ENCODE measurements at places on chromosomes 1 and 21.
A peak's percentile ranks its signal among the peaks of the same experiment; 100 is the strongest.

- no peak for DNase-seq
Observed at GRCh38 chr1:179092896-179093461, 11.1 kb downstream of the TOR3A start.

DNA sequence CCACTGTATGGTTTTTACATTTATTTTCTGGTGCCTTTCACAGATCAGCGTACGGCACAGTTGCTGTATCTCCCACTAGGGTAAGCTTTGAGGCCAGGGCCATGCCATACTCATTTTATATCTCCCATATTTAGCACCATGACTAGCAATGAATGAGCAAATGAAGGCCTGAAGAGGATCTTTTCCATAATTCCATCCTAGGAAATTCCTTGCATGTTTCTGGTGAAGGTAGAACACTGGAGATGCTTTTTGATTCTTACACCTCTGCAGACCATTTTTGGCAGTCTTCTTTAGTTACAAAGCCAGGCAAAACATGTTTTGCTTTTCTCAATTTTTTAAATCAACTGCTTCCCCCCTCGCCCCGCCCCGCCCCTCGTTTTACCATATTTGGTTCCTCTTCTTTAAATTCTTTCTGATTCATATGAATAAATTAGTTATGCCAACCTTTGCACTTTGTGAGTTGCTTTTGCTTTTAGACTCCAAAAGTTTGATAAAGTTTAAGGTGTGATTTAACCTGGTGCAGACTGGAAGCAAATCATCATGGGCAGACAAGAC is 78.9 kb upstream of the AK4 start:
- peak; percentile 13 for DNase-seq

GRCh38 chr1:223747838-223748335 is 35.5 kb downstream of the CAPN2 start:
- DNase-seq, result no peak

DNA sequence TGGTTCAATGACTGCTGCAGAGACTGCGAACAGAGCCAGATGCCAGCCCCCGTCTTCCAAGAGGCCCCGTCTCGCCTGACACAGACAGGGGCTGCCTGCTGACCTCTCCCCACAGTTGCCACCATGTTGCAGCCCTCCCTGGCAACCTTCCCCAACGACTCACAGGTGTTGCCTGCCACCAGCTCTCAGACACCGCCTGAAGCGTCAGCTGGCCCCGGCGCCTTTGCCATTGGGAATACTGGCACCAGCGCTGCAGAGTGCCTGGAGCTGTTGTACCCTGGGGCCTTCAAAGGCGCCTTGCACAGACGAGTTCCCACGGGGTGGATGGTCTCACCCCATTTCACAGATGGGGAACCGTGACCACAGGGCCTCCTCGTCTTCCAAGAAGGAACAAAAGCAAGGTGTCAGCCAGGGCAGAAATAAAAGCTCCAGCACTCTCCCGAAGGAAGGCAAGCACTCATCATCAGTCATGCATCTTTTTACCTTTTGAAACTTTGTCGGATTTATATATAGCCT is 167.0 kb downstream of the ADSS2 start:
- DNase-seq, result no peak

DNA sequence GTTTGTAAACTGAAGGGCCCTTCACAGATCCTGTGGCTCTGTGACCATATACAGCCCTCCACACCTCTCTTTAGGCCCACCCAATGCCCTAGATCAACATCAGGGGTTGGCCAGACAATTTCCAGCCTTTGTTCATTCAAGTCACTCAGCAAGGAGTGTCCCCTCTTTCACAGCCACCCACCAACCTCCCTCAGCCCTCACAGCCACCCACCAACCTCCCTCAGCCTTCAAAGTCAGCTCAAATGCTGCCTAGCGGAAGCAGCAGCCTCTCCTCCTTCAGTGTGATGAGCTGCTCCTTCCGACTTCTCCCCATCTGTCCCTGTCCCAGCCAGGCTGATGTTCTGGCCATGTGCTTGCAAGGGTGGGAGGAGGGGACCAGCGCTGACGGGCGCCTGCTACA is 71.4 kb downstream of the DMRTB1 start:
- no peak for DNase-seq

DNA sequence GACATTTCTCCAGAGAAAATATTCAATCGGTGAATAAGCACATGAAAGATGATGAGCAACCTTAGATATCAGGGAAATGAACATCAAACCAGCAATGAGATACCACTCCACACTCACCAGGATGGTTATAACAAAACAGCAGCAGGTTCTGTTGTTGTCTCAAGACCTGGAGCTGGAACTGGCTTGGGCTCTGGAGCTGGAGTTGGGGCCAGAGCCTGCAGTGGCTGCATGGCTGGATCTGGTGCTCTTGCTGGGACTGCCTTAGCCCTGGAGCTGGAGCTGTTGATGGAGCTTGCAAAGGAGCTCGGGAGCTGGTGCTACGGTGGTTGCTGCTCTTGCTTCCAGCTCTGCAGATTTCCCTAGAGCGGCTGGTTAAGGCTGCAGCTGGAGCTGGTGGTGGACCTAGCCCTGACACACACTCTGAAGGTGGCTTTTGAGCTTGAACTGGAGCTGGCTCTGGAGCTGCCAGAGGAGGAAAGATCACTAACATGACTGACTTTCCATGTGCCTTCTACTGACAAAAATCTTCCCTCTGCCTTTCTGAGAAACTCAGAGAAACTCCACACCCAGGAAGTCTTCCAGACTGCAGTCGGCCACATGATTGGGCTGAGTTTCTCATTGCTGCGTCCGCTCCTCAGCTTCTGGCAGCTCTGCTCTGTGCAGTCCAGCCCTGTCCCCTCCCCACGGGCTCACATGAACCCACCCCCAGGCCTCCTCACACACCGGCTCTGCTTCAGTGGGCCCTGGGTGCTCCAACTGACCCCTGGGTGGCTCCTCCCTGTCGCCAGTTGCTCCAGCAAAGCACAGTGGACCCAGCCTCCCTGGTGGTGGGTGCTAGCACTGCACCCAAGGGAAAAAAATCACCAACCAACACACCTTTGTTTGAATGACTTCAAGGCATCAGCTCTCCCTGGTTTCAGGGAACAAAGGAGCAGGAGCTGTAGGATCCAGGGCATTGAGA is 139.1 kb upstream of the FMN2 start:
- no peak for DNase-seq

DNA sequence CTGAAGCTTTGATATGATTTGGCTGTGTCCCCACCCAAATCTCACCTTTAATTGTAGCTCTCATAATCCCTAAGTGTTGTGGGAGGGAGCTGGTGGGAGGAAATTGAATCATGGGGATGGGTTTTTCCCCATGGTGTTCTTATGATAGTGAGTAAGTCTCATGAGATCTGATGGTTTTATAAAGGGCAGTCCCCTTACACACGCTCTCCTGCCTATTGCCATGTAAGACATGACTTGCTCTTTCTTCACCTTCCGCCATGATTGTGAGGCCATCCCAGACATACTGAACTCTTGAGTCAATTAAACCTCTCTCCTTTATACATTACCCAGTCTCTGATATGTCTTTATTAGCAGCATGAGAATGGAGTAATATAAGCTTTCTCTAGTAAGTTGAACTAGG is 261.9 kb downstream of the HLX start:
- DNase-seq, result no peak

GRCh38 chr1:241411056-241411775 is 54.2 kb upstream of the RGS7 start:
- no peak for DNase-seq
